ENCODE measurements at places on chromosomes 11 and 22.

DNA sequence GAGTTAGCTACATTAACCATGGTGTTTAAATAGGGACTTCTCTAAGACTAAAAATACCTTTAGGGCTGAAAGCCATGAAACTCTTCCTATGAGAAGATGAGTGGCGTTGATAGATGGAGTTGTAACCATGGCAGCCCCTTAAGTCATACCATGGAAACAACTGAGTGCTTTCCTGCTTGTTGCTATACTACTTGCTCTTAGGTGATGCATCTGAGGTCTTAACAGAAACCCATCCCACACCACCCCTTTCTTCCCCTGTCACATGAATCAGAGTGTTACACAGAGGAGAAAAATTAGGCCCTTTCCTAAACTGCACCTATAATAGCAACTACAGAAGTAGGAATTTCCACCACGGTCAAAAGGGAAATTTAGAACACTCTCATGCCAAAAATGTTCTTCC lies 64.3 kb upstream of the ZC3H12C start:
- no peak for DNase-seq

DNA sequence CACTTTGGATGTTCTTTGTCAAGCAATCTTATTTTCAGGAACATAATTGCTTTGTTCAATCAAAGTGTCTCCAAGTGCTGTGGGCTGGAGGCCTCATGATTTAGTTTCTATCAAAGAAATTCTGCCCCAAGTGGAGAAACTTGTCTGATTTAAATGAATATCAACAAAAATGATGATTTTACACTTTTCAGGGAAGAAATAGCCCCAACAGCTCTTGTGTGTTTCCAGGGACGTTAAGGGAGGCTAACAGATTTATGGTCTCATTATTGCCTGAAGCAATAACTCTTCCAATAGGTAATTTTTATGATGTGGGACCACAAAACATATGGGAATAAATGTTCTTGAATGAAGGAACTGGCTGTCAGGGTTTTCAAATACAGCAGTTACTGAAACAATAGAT lies 699.1 kb downstream of the FAM181B start:
- DNase-seq, result no peak

DNA sequence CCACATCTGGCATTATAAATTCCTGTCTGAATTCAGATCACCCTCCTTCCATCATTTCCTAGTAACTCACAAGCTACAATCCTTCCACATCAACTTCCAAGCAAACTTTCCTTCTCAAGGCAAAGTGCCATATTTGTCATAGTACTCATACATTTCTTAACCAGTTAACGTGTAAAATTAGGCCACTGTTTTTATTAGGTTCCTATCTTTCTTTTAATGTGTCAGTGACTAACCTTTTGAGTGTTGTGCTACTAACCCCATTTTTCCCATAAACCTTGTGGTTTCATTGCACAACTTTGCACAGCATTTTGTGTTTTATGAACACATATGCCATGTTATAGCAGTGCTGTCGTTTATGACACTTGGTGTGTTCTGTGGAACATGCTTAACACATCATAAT lies 90.1 kb downstream of the KIF18A start:
- no peak for DNase-seq

- DNase-seq, result no peak
Measured at GRCh38 chr11:115684699-115685098, 180.5 kb upstream of the CADM1 start.

DNA sequence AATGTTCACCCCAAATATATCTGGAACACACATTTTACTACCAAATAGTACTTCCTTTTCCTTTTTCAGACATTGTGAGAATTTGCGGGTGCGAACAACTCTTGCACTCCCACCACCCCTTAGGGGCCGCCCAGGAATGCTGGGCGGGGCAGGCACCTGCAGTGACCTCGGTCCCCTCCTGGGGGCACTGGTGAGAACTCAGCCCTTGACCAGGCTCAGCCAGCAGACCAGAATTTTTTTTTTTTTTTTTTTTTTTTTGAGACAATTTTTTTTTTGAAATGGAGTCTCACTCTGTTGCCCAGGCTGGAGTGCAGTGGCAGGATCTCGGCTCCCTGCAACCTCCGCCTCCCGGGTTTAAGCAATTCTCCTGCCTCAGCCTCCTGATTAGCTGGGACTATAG lies 75.8 kb downstream of the ARHGAP8 start:
- DNase-seq, result no peak

DNA sequence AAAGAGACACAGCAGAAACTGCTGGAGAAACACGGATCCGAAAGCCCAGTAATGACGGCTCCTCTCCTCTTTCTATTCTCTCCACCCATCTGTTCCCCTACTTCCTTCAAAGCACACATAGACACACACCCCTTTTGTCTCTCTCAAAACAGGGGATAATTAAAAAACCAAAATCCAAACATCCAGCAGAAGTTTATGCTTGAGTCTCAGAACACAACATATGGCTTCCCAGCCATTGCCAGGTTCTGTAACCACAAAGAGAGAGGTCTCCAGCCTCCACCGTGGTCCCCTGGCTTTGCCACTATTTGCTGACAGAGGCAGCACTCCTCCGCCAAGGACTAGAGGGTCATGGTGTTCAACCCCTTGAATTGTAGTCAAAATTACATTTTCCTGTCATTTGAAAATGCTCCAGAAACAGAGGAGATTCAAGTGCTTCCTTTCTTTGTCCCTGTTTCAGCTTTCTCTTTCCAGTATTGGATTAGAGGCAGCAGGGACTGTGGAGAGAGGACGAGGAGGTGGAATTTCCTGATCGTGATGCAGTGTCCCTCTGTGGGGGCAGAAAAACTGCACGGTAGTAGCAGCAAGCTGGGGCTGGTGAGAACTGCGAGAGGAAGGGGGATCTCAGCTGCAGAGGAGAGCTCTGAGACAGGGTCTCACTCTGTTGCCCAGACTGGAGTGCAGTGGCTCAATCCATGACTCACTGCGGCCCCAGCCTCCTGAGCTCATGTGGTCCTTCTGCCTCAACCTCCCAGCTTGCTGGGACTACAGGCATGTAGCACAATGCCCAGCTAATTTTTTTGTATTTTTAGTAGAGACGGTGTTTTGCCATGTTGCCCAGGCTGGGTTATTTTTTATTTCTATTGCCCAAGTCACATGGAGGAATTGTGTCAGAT lies 60.3 kb downstream of the UBASH3B start:
- no peak for DNase-seq

DNA sequence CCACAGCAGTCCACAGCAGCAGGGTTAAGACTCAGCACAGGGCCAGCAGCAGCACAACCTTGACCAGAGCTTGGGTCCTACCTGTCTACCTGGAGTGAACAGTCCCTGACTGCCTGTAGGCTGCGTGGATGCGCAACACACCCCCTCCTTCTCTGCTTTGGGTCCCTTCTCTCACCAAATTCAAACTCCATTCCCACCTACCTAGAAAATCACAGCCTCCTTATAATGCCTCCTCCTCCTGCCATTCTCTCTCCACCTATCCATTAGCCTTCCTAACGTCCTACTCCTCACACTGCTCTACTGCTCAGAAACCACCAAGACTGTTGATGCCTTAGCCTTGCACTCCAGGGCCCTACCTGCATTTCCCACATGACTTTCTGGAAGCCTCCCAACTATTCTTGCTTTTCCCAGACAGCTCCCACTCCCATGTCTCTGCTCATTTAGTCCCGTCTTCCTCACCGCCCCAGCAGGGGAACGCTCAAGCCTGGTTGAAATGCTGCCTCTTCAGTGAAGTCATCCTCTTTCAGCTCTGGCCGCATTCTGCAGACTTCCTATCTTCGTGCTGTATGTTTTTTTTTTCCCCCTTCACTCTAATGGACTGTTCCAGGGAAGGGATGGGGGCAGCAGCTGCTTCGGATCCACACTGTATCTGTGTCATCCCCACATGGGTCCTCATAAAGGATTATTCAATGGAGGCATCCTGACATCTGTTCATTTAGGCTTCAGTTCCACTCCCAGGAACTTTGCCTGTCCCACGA lies 3.3 kb downstream of the IL18BP start:
- no peak for DNase-seq

DNA sequence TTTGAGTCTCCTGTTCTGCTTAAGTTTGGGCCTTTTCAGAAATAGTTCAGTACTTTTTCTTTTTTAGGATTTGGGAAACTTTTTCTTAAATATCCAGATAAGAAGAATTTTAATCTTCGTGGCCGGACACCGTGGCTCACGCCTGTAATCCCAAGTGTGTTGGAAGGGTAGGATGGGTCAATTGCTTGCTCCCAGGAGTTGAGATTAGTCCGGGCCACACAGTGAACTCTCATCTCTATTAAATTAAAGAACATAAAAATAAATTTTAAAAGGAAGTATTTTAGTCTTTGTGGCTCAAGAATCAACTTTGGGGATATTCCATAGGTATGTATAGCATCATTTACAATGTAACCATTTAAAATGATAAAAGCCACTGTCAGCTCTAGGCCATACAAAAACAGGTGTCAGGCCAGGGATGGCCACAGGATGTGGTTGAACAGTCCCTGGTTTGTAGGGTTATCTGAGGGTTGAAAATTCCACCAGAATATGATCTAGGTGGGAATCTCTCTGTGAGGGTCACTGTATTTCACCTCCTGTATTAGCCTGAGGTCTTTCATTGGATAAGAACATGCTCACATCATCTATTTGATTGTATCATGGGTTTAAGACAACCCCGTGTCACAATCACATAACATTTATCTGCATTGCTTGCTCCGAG lies 115.6 kb downstream of the GGTLC2 start:
- no peak for DNase-seq

DNA sequence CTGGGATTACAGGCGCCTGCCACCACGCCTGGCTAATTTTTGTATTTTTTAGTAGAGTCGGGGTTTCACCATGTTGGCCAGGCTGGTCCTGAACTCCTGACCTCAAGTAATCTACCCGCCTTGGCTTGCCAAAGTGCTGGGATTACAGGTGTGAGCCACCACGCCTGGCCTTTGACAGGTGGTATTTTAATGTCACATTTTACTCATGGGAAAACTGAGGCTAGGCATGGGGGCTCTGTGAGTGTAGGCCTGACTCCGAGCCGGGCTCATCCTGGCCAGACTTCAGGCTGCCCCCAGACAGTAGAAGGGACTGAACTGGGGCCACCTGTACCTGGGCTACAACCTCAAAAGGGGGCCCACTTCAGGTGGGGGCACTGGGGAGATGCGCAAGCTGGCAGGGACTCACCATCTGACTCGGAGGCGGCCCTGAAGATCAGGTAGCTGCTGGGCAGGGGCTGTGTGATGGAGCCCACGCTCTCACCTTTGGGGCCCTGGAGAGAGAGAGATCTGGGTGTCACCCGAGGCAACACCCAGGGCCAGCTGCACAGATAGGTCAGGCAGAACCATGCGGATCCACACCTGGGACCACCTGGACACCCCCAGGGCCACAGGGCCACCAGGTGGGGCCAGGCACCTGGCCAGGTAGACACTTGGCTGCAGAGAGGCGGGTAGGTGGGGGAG lies 45.8 kb downstream of the OSBPL5 start:
- no peak for DNase-seq

- no peak for DNase-seq
Measured at GRCh38 chr11:66192181-66192863, 76.1 kb upstream of the RAB1B start.

DNA sequence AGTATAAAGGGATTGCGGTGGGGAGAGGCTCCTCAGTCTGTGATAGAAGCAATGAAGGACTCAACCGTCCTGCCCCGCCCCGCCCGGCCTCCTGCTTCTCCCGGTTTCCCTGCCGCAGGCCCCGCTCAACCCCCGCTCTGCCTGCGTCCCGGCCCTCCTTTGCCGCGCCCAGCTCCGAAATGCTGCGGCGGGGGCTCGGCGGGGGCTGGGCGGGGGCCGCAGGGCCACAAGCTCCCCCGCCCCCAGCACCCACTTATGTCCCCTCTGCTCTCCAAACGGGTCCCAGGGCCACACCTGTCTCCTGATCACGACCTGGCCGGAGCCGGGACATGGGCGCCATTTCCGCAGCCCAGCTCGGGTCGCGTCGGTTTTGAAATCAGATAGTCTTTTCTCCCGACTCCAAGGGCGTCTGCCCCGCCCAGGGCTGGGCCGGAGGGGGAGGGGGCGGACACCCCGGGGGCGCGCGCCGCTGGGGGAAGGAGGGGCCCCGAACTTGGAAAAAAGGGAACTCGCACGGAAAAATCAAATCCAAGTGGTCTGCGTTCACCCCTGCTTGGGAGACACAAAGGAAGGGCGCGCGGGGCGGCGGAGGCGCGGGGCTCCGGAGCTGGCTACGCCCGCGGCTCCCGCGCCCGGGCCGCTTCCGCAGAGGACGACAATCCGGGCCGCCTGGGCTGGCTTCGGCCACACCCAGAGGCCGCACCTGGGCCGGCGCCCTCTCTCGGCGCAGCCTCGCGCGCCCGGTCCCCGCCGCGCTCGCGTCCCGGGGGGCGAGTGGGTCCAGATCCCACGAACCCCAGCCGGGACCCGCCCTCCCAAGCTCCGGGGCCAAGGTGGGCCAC lies 70.6 kb upstream of the EP300 start:
- DNase-seq, result no peak

- DNase-seq, result no peak
Measured at GRCh38 chr11:19723572-19724342, 11.1 kb downstream of the NAV2 start.

Data from retinal pigment epithelial cell (primary cell).